ENCODE measurements at places on chromosomes 5 and 9. TPM values are rescaled to one million over a fixed set of nuclear protein-coding genes. Genes with fewer than 3 reads are reported as not detected.

GRCh38 chr5:34626036-34626435 is 30.1 kb upstream of the RAI14 start:
- no peak for DNase-seq

GRCh38 chr5:115514220-115514619 is 30.4 kb downstream of the FEM1C start:
- DNase-seq = peak; percentile 66

GRCh38 chr5:142263346-142263745 is 61.5 kb downstream of the SPRY4 start:
- no peak for DNase-seq

- DNase-seq = no peak
These were observed 115.8 kb upstream of the KIF2A start for GRCh38 chr5:62190173-62190572.

GRCh38 chr9:109806506-109807115 is 26.6 kb downstream of the PALM2AKAP2 start:
- DNase-seq = no peak

DNA sequence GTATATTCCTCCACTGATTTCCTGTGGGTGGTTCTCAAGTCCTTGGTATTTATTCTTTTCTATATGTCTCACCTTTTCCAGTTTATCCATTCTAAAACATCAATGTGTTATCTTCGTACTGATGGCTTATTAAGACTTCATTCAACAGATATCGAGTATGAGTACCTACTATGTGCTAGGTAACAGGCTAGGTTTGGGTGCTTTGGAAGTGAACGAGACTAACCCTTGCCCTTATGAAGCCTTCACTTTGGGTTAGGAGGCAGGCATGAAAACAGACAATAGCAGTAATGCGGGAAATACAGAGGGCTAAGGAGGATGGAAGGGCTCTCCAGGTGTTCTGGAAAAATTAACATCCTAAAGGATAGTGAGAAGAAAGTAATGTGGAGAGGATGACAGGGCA is 53.4 kb downstream of the AQP7 start:
- no peak for DNase-seq

- no peak for DNase-seq
These were observed 388.9 kb upstream of the KLF4 start for GRCh38 chr9:107878462-107878861.

DNA sequence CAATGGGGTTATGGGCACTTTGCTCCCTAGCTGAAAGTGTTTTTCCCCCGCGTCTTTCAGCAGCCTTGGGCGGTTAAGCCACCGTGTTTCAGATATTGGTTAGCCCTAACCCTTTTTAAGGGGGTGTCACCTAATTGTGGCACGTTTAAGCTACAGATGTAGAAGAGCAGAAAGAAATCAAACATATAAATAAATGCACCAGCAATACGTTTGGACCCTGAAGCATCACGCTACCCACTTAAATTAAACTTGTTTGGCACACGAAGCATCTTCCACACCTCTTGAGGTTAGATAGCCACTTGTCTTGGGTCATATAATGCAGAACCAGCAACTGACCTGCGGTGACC is 768 bp downstream of the YTHDC2 start:
- no peak for DNase-seq

- no peak for DNase-seq
These were observed 140.1 kb upstream of the GRIA1 start for GRCh38 chr5:153350175-153350883.

ASS1 gene
- total RNA-seq = 3.7 TPM

INPP5E gene
- total RNA-seq = 6.5 TPM

SV2C gene
- not detected for total RNA-seq

F12 gene
- total RNA-seq = 6.0 TPM

Measured in SK-MEL-5 (cell line).